ENCODE measurements at places on chromosomes 12 and 14. TPM values are rescaled to one million over a fixed set of nuclear protein-coding genes. Genes with fewer than 3 reads are reported as not detected.

GALNT16 gene
- under 0.01 TPM for total RNA-seq

OR4E2 gene
- total RNA-seq = under 0.01 TPM

GRCh38 chr14:106872611-106873446, 1346.4 kb downstream of the TMEM121 start:
- DNase-seq = peak; percentile 82

- DNase-seq = peak; percentile 26
Observed at GRCh38 chr14:46574221-46574977, 77.2 kb downstream of the RPL10L start.

DNA sequence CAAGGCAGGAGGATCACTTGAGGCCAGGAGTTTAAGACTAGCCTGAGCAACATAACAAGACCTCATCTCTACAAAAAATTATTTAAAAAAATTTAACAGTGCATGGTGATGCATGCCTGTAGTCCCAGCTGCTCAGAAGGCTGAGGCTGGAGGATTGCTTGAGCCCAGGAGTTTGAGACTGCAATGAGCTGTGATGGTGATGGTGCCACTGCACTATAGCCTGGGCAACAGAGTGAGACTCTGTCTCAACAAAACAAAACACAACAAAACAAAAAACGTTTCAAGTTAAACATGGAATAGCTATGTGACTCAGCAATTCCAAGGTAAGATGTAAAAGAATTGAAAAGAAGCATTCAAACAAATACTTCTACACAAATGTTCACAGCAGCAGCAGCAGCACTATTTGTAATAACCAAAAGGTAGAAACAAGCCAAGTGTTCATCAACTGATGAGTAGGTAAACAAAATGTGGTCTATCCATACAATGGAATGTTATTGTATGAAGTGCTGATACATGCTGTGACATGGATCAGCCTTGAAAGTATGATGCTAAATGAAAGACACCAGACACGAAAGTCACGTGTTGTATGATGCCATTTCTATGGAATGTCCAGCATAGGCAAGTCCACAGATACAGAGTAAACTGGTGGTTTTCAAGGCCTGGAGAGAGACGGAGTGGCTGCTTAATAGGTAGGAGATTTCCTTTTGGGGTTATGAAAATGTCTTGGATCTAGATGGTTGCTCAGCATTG, 31.4 kb downstream of the CFAP251 start:
- no peak for DNase-seq
